ENCODE measurements at places on chromosomes 2 and 18.
A peak's percentile ranks its signal among the peaks of the same experiment; 100 is the strongest.

GRCh38 chr2:58097025-58097424 lies 50.4 kb downstream of the VRK2 start:
- no peak for DNase-seq

DNA sequence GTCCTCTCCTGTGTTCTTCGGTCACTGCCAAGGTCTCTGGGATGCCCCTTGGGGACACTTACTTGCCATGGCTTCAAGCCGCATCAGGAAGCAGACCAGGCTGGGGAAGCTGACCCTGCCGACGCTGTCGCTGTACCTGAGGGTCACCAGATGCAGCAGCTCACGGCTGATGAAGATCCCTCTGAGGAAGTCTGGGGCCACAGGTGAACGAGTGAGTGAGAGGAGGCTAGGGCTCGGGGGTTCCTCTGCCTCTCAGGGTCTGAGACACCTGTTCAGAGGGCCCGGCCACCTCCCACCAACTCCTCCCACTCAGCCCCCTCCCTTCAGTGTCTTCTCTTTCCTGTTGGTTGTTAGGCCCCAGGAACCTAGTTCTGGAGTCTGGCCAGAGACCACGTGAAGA lies 74.9 kb downstream of the CAPN13 start:
- no peak for DNase-seq

DNA sequence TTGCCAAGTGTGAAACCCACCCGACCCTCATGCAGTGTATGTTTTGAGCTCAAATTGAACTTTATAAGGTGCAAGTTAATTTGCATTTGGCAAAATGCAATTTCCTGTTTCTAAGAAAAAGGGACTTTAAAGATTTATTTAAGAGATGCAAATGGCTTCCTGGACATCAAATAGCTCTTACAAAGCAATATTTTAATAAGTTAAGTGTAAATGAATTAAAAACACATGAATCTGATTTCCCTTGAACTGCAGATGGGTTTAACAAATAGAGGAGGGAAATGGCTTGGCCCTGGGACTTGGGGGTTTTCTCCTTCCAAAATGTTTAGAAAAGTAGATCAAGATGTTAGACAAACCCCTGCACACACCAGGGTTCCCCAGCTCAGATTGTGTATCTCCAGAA lies 116.0 kb downstream of the EN1 start:
- no peak for DNase-seq

DNA sequence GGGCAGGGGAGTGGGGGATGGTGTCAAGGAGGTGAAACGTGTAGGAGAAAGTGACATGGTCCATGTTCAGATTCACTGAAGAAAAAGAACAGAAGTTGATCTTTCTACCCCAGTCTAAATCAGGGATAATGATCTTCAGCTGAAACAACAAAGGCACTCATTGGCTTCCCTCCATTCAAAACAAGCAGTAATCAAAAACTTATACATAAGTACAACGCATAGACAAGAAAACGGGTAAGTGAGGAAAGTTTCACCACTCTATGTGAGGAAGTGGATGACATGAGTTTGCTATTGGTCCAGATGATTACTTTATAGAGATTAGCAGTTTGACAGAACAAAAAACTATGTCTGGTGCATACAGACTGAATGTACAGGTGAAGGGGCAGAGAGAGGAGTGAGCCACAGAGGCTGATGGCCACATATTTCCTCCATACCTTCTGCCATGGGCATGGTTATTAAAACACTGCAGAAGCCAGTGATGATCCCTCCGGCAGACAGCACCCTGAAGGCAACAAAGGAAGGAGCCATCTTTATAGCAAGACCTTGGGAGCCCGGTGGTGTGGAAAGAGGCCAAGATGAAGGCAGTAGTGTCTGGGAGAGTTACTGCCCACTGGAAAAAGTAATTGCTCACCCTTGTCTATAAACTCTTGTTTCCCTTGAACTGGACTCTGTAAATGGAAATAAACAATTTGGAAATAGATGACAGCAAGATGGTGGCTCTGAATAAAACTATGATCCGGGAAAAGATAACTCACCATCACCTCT lies 57.7 kb downstream of the SLC25A12 start:
- DNase-seq = no peak

DNA sequence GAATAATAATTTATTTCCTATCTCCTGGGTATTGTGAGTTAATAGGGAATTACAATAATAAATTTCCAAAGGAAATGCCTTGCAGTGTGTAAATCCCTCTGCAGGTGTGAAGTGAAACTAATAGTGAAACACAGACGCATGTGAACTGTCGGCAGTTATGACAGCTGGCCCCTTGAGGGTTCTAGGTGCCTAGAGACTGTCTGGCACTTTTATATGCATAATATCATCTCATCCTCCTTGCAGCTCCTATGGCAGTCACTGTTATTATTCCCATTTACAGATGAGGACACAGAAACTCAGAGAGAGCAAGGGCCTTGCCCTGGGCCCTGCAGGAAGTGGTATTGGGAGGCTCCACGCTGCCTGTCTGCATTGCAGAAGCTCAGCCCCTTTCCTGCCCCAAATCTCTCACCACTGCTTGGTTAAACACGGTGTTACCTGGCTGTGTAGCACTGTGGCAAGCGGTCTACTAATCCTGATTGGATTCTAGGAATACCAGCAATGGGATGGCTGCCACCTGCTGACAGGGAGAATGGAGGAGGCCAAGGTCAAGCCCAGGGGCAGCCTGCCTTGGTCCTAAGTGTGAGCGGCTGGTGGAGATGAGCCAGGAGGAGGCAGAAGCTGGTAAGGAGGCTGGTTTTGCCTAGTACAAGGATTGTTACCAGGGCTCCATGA lies 32.8 kb upstream of the ACKR3 start:
- peak; percentile 58 for DNase-seq

DNA sequence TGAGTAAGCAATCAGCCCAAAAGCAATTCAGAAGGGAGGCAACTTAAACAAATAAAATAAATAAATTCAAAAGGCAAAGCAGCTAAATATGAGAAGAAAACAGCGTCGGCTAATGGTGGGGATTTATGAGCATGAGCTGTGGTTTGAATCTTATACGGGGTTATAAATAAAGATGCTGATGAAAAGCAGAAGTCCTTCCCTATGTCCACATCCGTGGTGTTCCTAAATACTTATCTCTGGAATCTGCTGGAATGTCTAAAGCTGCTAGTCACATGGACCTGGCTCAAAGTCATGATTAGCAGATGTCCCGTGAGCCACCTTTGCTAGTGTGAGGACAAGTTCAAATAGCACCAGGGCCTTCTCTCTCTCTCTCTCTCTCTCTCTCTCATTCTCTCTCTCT lies 33.8 kb downstream of the SMIM21 start:
- no peak for DNase-seq

DNA sequence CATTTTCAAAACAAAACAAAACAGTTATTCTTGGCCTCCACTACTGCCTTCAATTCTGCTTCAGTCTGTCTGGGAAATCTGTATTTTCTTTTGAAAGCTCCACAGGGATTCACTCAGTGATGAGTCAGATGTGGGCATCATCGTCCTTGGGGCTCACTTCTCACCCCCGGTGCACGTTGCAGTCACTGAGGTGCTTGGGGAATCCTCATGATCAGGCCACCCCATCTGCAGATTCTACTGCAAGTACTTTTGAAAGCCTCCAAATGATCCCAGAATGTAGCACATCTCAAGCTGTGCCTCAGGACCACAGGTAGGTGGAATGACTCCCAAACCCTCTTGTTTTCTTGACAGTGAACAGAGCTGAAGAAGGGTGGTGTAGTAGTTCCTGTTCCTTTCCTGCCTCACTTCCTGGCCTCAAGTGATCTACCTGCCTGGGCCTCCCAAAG lies 34.3 kb downstream of the LPIN2 start:
- peak; percentile 66 for DNase-seq

DNA sequence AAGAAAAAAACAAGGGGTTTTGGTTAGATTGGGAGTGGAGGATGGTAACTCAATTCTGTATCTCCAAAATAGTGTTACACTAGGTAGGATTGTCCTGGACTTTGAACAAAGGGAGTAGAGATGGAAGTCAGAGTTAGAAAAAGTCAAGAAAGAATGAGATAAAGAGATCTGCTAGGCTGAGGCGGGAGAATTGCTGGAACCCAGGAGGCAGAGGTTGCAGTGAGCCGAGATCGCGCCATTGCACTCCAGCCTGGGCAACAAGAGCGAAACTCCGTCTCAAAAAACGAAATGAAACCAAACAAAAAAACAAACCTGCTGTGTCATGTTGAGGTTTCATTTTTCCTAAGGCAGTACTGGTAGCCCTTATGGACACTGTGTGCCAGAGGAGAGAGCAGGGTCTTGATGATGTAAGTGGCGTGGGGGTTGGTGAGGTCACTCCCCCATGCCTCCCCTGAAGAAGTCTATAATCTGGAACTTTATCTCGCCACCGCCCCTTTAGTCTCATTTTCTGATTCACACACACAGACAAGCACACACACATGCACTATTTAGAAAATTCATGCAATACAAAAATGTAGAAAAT lies 10.5 kb downstream of the DRC1 start:
- DNase-seq = peak; percentile 21

DNA sequence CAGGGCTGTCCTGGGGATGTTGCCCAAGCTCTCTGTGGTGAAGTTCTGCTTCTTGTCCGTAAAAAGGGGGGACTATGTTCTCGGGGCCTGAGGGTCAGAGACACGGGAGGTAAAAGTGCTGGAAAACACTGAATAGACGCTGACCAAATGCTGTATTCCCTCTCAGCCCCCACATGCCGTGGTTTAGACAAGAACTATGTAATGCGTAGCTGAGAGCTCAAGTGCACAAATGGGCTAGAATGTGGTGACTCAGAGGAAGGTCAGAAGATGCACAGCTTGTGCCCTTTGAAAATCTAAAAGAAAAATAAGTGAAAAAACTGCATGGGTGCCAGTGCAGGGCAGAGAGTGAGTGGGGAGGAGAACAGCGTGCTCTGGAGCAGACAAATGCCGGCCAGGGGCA lies 80.3 kb upstream of the MAP4K4 start:
- no peak for DNase-seq

GRCh38 chr2:228548230-228548629 lies 366.7 kb upstream of the SPHKAP start:
- no peak for DNase-seq

DNA sequence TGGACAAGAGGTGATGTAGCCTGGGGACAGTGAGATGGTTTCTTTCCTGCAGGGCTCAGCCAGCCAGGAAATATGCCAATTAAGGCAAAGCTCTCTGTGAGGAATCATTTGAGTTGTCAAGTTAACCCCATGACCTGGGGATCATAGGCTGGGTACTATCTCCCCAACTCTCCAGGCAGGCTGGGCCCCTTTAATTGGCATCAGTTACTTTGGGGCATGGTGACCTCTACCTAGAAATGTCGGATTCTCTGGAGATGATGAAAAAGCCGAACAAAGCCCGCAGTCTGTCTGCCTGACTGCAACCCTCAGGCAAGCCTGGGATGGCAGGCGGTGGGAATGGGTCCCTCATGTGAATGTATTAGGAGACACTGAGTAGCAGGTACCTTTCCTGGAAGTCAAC lies 193.5 kb upstream of the SMAD2 start:
- no peak for DNase-seq

DNA sequence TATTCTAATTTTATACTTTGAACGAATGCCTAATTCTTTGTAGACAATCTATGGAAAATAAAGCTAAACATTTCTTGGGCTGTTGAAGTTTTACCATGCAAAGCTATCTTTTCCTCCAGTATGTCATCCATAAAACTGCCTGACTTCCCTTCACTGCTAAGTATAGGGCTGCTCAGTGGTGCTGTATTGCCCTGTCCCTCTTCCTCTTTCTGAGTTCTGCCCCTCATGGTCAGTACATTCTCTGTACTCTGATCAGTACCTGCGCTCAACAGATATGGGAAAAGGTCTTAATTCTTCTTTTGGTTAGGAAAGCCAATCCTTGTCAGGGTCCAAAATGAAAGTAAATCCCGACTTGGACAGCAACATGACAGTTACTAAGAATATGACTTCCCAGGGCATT lies 321.9 kb downstream of the RAD51AP2 start:
- DNase-seq = no peak

DNA sequence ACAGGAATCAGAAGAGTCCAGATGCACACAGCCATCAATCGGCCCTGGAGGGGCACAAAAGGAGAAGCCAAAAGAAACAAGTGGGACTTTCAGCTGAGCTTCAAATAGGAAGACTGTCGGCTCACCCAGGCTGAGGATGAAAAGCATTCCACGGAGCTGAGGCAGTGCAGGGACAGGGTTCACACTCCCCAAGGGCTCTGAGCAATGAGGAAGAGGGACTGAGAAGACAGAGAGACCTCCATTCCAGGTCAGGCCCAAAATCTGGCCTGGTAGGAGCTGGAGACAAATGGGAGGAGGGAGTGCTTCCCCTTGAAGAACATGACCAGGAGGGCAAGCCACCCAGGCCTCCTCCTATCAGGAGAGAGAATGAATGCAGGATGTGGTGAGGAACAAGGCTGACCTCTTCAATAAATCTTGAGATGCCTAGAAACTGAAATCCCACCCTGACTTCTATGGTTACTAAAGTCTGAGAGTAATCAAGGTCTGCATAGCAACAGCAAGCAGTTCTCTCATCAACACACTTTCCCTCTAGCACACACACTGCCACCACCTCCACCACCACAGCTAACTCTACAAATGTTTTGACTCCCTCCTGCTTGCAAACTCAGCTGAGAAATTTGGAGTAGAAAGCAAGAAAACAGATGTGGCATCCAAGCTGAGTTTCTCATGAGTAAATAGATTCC lies 434.4 kb downstream of the TNS1 start:
- no peak for DNase-seq

- DNase-seq = no peak
These were observed 23.9 kb upstream of the RIT2 start for GRCh38 chr18:43139288-43139946.

DNA sequence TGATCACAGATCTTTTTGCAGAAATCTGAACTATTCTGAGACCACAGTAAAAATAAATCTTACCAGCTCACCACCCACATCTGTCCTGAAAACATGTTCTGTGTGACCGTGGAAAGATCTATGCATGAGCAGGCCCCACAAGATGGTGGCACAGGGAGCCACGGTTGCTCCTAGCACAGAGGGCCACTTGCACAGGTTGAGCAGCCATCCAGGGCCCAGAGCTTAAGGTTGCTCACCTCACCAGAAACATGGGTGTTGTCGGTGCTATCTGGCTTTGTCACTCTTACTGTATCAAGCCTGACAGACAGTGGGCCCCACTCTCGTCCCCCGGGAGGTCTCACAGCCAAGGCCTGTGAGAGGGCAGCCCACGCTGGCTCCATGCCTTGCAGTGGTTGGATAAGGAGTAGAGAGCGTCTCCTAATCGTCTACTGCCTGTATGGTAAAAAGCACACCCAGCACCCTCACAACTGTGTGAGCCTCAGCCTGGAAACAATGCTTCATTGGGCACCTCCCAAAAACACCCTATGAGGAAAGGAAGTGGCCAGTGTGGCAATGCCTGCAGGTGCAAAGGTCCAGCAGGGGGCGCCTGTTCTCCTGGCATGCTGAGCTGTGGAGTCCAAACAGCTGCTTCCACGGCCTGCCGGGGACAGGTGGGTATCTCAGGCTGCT lies 19.6 kb downstream of the TUBB6 start:
- DNase-seq = peak; percentile 90

DNA sequence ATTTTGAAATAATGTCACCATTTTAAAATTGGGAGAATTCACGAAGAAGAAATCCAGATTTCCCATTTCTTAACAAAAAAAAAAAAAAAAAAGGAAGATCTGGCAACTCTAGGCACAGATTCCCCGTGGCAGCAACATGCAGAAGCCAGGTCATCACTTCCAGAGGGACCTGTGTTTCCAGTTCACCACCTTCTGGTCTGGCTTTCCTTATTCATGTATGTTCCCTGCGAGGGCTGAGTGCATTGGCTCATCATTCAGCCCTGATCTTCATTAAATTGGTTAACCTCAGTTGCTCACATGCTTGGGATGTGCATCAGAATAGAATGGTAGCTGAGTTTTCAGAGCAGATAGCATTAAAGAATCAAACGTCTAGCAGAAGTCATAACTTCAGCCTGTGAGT lies 25.0 kb upstream of the MAP3K20 start:
- no peak for DNase-seq
